Mesangial cell (primary cell): ENCODE measurements at places on chromosomes 5 and 9. TPM values are rescaled to one million over a fixed set of nuclear protein-coding genes. Genes with fewer than 3 reads are reported as not detected.

The DAB2IP gene
- 15.6 and 44.9 TPM in 2 replicates for total RNA-seq

The LCP2 gene
- total RNA-seq, result not detected in 2 replicates

The PRELID2 gene
- 7.9 and 12.7 TPM in 2 replicates for total RNA-seq

The SV2C gene
- total RNA-seq, result not detected in 2 replicates

The CXXC5 gene
- 88.3 and 202 TPM in 2 replicates for total RNA-seq

The PCDHGA10 gene
- total RNA-seq, result 2.8 and 10.5 TPM in 2 replicates

The CTNNAL1 gene
- 39.7 and 86.4 TPM in 2 replicates for total RNA-seq

The TAL2 gene
- total RNA-seq, result 0.13 TPM in 1 of 2 replicates, not detected in the other

The PCDHGA7 gene
- total RNA-seq, result 0.49 and 4.1 TPM in 2 replicates

The AIF1L gene
- 16.5 and 61.1 TPM in 2 replicates for total RNA-seq

The EGR1 gene
- total RNA-seq, result 8.5 and 11.7 TPM in 2 replicates

The CAVIN4 gene
- 0.25 and 0.33 TPM in 2 replicates for total RNA-seq

The PALM2AKAP2 gene
- 4.9 and 6.4 TPM in 2 replicates for total RNA-seq

The PCDHB2 gene
- total RNA-seq, result 0.49 and 0.76 TPM in 2 replicates

The TOR4A gene
- 50.8 and 52.1 TPM in 2 replicates for total RNA-seq
